Posterior cingulate gyrus (tissue), 11 donors: ENCODE measurements at places on chromosomes 4 and X.
A peak's percentile ranks its signal among the peaks of the same experiment; 100 is the strongest.

DNA sequence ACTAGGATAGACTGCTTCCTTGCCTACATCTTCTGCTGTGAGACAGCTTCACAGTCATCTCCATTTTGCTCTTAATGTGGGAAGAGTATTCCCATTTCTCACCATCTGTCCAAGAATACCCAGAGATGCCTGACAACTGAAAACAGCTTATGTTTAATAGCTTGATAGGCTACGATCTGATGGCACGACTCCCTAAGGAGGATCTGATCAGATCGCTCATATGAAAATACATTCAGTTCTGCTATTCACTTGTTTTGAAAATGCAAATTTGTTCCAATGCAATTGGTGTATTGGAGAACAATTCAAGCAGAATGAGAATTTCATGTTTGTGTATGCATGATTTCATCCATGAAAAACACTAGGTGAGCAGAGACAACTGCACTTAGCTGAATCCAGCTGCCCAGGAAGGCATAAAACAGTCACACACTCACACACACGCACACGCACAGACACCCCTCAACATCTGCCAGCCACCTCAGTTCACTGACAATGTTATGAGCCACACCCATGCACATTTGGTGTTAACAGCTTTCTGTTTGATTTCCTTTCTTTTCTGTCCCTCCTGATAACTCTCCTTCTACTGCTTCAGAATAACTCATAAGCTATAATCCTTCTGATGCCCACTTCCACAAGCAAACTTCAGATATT lies 29.6 kb downstream of the TRIML1 start:
- DNase-seq: no peak

GRCh38 chrX:136106920-136107528 lies 40.3 kb upstream of the FHL1 start:
- no peak for DNase-seq

DNA sequence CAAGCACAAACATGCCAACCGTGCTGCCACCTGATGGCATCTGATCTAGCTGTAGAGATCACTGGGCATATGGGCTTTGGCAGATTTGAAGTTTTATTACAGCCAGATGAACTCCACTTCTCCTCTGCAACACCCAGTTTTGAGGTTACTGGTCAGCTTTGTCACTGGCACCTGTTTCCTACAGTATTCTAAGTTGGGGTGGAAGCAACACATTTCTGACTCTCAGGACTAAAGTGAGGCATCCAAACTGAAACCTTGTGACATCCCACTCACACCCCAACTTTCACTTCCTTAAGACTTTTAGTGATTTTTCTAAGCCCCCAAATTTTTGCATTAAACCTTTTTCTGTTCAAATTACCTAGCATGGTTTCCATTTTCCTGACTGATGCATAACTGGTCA lies 115.1 kb upstream of the PCDH18 start:
- DNase-seq: no peak

DNA sequence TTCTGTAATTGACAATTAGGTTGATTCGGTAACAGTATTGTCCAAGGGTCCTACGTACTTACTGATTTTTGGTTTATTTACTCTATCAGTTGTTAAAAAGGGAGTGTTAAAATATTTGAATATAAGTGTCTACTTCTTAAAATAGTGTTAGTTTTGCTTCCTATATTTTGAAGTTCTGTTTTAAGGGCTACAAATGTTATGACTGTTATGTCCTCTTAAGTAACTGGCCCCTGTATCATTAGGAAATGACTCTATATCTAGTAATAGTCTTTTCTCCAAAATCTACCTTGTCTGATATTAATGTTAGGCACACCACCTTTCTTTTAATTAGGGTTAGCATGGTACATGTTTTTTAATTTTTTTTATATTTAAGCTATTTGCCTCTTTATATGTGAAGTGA lies 30.1 kb downstream of the ANKRD50 start:
- no peak for DNase-seq

- no peak for DNase-seq
Observed at GRCh38 chrX:134369576-134369975, 90.4 kb upstream of the HPRT1 start.

DNA sequence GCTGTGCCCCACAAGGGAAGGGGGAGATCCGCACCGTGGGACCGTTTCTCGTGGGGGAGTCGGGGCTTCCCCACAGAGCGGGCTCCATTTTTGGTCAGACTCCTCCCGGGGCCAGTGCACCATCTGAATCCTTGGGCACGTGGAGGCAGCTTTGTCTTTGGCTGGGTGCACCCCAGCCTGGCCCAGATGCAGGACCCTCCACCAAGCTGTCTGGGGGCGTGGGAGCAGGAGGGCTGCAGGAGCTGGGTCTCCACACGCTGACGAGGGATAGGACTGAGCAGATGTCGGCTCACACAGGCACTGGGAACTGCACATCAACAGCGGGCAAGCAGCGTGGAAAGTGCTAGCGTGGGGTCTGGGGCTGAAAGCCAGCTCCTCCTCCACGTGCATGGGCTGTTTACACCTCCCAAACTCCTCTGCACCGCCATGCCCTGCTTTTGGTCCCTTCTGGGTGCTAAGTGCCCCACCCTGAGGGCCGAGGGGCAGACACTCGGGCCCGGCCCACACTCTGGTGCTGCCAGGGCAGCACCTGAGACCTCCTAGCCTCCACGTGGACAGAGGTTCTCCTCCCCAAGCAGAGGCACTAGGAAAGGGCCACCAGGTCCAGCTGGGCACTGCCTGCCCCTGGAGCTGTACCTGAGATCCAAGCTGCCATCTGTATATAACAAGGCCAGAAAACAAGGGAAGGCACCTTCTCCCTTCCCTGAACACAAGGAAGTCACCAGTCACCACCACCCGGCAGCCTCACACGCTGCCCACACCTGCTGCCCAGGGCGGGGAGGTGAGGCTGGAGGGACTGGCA lies 13.8 kb downstream of the DGKQ start:
- peak; percentile 86 for DNase-seq

DNA sequence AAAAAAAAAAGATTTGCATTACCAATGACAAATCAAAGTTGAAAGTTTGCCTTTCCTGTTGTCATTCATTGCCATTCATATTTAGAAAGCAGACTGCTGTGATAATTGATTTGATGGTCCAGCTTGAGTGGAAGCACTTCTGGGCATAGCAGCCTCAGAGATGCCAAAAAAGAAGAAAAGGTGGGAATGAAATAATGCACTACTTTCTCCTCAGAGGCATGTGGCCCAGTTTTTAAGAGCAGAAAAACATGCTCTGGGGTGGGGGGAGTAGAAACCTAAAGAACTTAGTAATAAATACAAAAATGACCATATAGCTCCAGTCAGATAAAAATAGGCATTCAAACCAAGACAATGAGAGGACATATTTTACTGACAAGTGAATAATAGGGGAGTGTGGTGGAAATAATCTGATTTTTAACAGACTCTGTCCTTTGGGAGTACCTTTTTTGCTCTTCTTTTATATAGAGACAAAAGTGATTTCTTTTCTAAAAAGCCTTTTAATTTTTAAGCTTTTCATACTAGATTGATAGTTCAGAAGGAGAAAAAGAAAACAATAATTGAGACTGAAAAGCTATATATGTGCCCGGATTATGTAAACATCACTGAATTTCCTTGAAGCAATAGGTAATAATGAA lies 599.1 kb downstream of the RPA4 start:
- no peak for DNase-seq
